ENCODE measurements at places on chromosomes 3 and 15.

- DNase-seq = no peak
These were observed 35.2 kb downstream of the RNF13 start for GRCh38 chr3:149848238-149848637.

- no peak for DNase-seq
These were observed 71.4 kb upstream of the WDR72 start for GRCh38 chr15:53830707-53831386.

- peak; percentile 21 for DNase-seq
These were observed 73.4 kb downstream of the CCK start for GRCh38 chr3:42192334-42193200.

DNA sequence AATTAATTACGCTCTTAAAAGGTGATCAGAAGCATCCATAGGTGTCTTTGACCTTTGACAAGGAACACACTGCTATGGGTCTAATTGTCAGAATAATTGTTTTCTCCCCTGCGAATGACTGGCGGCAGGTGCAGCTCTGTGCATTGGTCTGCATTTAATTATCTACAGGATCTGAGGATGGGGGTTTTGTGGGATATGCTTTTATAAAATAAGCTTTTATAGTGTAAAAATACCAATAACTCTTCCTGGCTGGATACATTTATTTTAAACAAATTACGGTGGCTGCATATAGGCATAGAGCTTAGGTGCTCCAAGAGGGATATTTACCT lies 201.6 kb upstream of the RGMA start:
- DNase-seq = no peak

DNA sequence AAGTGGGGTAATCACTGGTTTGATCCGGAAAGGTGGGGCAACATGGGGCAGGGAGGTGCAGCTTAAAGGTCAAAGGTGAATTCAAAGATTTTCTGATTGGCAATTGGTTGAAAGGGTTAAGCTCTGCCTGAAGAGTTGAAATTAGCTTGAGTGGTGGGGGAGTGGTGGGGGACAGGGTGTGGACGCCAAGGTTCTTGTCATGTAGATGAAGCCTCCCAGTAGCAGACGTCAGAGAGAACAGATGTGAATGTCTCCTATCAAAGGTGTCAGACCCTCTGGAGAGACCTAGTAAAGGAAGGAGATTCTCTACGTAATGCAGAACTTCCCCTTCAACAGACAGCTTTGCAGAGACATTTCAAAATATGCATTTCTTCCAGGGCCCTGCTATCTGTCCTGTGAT lies 62.8 kb downstream of the ABCC5 start:
- no peak for DNase-seq

DNA sequence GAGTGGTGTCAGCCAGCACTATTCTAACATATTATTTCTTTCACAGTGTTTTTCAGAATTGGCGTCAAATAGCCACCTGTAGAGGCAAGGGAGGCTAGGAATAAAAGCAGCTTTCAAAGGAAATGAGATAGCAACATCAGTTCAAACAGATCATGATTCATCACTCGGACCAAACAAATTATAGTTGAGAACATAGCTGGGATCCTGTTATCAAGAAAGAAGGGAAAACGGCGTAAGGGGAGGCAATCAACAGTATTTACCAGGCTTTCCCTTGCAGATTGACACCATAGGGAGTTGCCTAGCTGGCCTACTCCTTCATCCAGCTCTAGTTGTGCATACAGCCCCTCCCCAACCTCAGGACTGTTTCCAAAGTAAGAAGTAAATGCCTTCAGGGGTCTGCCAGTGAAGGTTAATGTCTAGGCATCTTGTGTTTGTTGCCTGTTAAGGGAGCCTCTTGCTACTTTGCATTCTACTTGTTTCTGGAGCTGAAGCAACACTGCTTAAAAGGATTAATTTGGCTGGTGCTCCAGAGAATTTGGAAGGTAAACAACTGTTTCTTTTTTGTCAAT lies 286.5 kb downstream of the NSUN3 start:
- DNase-seq = no peak

- DNase-seq = no peak
These were observed 42.2 kb upstream of the TJP1 start for GRCh38 chr15:29864501-29864900.

All from muscle of back (tissue), 13 donors.